ENCODE measurements at places on chromosomes 13 and 19. TPM values are rescaled to one million over a fixed set of nuclear protein-coding genes. Genes with fewer than 3 reads are reported as not detected.
A peak's percentile ranks its signal among the peaks of the same experiment; 100 is the strongest.

GRCh38 chr13:44068737-44069136 is 189.0 kb downstream of the LACC1 start:
- no peak for DNase-seq

The PSG6 gene
- total RNA-seq, result not detected

The RFXAP gene
- total RNA-seq, result 16.9 TPM

DNA sequence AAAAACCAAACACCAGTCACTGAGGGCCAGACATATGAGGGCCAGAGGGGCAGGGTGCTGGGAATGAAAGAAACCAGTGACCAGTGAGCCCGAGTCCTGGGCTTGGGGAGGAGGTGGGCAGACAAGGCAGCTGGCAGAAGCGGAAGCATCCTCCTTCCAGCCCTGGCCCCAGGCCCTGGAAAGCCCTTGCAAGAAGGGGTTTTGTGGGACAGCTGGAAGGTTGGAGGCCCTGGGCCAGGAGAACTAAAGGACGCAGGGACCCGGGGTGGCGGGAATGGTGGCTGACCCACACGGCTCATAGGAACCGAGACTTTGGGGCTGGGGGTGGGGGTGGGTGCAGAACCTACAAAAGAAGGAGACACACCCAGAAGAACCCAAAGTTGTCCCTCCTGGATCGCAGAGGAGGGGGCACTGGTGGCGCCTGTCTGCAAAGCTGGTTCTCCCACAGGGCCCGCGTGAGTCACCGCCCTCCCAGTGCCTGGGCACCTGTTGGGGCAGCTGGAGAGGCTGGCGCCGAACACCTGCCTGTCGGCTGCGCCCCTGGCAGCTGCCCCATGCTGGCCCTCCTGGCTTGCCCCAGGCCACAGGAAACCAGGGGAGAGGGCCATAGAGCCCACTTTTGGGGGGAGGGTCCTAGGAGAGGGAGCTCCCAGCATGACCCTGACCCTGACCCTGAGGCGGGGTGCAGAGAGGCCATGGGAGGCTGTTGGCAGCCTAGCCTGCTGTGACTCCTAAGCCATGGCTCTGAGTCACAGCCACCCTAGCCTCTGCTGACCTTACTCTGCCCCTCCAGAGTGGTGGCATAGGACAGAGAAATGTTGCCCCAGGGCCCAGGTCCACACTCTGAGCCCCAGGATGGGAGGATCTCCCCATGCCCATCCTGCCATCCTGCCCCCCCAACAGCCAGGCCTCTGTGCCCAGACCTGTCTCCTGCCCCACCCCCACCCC is 802 bp downstream of the DMPK start:
- DNase-seq, result no peak

DNA sequence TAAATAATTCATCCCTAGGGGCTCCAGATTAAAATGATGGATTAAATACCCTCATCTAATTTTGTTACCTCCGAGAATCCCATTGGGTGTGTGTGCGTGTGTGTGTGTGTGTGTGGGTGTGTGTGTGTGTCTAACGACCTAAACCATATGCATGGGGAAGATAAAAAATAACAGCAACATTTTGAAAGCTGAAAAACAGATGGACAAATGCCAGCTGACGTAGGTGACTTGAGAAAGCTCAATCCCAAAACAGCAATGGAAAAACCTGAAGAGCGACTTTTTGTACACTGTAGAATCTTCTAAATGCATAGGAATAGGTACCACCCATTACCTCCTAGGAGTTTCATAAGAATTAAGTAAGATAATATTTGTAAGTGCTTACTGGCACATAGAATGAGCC is 8.7 kb upstream of the RPL21 start:
- DNase-seq, result no peak

DNA sequence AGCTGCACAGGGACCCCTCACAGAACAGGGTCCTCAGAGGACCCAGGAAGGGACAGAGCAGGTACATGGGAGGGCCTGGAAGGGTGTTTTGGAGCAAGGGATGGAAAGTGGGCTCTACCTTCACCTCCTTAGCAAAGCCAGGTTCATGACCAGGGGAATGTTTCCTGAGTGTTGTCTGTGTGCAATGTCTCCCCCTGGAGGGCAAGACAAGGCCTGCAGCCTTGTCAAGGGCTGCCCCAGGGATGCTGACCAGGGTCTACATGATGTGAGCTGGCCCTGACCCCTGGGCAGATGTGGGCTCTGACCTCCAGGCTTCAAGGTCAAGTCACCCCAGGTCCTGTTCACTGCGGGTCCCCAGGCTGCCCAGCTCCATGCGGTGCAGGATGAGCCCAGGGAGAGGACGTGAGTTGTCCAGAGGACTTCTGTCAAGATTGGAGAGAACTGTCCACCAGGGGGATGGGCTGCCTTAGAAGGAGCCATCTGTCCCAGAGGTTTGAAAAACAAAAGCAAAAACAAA is 1.0 kb upstream of the CEACAM1 start:
- peak; percentile 78 for DNase-seq

DNA sequence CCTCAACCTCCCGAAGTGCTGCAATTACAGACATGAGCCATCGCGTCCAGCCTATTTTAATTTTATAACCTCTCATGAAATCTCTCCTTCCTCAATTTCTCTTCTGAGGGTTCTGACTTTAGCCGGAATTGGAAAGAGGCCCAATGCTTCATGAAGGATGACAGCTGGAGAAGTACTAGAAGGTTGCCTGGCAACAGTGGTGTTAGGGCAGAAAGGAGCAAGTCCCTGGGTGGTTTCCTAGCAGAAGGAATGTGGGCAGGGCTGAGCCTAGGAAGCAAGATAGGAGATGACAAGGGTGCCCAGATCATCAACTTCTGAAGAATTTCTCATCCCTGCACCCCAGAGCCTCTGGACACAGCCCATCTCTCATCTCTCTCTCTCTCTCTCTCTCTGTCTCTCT is 25.8 kb downstream of the CACNG6 start:
- DNase-seq, result no peak

All from activated naive CD4-positive, alpha-beta T cell treated with anti-CD3 and anti-CD28 coated beads, Interleukin-2, amount 50 U/mL, for 72 hours (primary cell).